ENCODE measurements at places on chromosomes 3 and 15. TPM values are rescaled to one million over a fixed set of nuclear protein-coding genes. Genes with fewer than 3 reads are reported as not detected.
A peak's percentile ranks its signal among the peaks of the same experiment; 100 is the strongest.

Gene UACA
- total RNA-seq: 41.8 TPM

Gene RTP4
- total RNA-seq: 3.5 TPM

DNA sequence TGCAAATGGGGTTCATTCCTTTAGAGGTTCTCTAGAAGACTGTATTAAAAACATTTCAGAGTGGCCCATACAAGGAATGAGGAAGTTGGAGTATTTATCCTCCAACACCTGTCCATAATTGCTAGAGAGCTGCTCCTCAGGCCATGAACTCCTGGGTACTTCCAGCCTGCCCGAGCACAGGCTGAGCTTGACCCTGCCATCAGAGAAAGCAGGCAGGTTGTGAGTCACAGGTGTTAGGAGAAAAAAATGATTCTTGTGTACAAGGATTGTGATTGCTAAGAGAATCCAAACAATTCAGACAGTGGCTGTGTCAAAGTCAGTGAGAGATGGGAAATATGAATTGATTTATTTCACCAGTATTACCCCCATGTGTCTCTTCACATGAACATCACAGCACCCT lies 156.8 kb upstream of the GADL1 start:
- DNase-seq: no peak
- H3K36me3 ChIP-seq: no peaks in the 10 kb centered on the region
- H3K27ac ChIP-seq: no peak overlapping the region
- no peaks in the 10 kb centered on the region for H3K27me3 ChIP-seq
- H3K4me1 ChIP-seq: no peaks in the 10 kb centered on the region
- no peak overlapping the region for H3K4me3 ChIP-seq

DNA sequence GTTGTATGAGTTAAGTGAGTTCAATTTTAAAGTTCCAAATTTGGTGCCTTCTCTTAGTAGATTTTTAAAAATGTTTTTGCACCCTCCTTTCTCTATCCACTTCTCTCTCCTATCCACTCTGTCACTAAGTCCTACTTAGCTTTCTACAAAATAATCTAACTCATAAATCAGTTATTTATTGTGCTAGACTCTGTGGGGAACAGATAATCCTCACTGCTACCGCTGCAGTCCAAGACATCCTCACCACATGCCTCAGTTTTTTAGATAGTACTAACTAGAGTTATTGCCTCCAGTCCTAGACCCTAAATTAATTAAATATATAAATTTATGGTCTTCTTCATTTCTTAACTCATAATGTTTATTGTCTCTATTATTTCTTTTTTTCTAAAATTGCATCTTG lies 576.3 kb downstream of the GRM7 start:
- no peak overlapping the region for H3K4me3 ChIP-seq
- H3K27me3 ChIP-seq: no peaks in the 10 kb centered on the region
- H3K4me1 ChIP-seq: no peaks in the 10 kb centered on the region

DNA sequence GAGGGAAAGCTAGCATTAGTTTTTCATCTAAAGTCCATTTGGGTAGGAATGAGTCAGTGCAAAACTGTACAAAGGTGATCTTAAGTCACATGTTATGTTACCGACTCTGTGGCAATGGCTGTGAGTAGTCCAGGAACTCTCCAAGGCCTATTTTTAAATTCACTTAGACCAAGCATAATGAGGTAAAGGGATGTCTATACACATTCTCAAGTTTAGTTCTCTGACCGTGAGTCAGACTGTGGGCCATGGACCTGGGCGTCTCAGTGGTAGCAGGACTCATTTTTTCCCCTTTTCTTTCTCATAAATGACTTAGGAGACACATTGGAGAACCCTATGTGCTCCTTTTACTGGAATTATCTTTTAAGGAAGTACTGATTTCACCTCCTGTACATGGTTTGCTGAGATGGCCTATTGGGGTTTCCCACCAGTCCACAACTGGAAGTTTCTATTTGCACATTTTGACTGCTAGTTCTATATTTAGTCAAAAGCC lies 488.7 kb upstream of the TPRG1 start:
- no peak for DNase-seq
- H3K27me3 ChIP-seq: no peaks in the 10 kb centered on the region
- H3K4me1 ChIP-seq: no peaks in the 10 kb centered on the region
- peak overlapping the region; percentile 23 for H3K27ac ChIP-seq
- H3K36me3 ChIP-seq: no peaks in the 10 kb centered on the region
- no peak overlapping the region for H3K4me3 ChIP-seq

GRCh38 chr15:58469432-58470353 lies 37.9 kb downstream of the LIPC start:
- no peak for DNase-seq
- H3K27ac ChIP-seq: no peak overlapping the region
- no peaks in the 10 kb centered on the region for H3K27me3 ChIP-seq
- no peak overlapping the region for H3K4me3 ChIP-seq

DNA sequence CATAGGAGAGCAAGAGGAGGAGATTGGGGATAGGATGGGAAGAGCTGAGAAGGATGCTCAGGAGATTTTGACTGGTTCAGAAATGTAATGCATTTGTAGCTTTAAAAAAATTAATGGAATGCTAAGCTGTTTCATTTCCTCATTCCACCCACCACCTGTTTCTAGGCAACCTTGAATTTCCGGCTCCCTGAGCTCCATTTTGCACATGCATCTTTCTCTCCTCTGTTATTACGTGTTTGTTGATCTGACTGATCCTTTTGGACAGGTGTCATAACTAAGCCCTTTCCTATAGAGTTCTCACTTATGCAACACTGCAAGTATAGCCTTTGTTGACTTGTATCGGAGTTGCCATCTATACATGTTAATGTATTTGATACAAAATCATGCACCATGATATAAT lies 4.3 kb downstream of the TMPRSS7 start:
- DNase-seq: no peak
- no peak overlapping the region for H3K4me3 ChIP-seq
- no peak overlapping the region for H3K27ac ChIP-seq

DNA sequence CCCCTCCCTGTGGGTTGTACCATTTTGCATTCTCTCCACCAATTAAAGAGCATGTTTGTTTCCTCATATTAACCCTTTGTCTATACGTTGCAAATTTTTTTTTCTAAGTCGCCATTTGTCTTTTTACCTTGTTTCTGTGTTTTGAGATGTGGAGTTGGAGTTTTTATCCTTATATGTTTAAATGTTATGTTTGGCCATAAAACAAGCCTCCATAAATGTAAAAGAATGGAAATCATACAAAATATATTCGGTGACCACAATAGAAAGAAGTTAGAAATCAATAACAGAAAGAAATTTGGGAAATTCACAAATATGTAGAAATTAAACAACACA lies 29.2 kb downstream of the LRRK1 start:
- no peaks in the 10 kb centered on the region for H3K36me3 ChIP-seq
- no peaks in the 10 kb centered on the region for H3K4me1 ChIP-seq
- no peak overlapping the region for H3K27ac ChIP-seq
- H3K4me3 ChIP-seq: no peak overlapping the region

DNA sequence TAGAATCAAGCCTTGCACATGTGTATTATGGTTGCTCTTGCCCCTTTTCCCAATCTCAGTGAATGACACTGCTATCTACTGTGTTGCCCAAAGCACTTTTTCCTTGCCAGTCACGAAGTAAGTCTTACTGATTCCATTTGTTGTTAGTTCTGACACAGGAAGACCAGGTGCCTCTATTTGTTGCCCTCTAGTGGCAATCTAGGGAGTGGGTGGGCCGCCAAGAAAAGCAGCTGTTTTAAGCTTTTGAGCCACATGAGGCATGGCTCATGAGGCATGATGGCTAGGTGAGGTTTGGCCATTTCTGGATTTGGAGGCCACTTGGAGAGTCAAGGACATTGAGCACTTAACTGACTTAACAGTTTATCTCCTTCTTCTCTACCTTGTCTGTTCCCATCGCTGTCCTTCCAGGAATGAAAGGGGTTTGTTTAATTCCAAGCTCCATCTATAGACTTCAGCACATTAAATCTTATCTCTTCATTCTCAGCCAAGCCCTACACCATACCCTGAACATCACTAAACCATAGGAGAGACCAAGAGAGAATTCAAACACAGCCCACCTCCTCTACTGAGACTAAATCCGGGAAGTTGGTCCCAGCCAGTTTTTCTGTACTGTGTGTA lies 103.1 kb downstream of the HCN4 start:
- H3K27ac ChIP-seq: no peak overlapping the region
- no peaks in the 10 kb centered on the region for H3K27me3 ChIP-seq
- no peak overlapping the region for H3K4me3 ChIP-seq
- no peaks in the 10 kb centered on the region for H3K36me3 ChIP-seq
- no peaks in the 10 kb centered on the region for H3K4me1 ChIP-seq

DNA sequence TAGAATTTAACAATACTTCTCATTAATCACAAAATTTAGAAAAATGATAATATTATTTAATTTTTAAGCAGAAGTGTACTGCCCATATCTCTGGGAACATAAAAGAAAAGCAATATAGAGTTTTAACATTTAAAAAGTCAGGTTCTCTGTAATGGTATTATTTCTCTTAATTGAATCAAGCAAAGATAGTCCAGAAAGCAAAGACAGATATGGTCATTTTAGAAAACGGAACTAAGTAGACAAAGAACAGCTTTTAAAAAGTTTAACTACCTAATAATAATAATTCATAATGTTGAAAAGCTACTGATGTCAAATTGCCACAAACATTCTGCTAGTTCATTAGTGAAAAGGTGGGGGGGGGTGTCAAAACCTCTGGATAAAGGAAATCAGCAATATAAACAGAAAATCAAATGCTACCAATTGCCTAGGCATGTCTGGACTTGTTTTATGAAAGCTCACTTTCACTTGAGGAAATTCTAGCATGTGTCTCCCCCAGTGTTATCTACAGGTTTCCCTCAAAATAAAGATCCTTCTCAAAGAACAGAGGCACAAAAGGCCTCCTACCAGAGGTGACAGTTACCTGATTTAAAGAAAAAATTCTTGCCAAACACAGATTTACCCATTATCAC lies 1.7 kb downstream of the ZMAT3 start:
- no peaks in the 10 kb centered on the region for H3K36me3 ChIP-seq
- H3K4me1 ChIP-seq: peaks cover 20% of the 10 kb centered on the region
- no peak overlapping the region for H3K4me3 ChIP-seq
- DNase-seq: no peak

Gene LRRC34
- total RNA-seq: not detected

DNA sequence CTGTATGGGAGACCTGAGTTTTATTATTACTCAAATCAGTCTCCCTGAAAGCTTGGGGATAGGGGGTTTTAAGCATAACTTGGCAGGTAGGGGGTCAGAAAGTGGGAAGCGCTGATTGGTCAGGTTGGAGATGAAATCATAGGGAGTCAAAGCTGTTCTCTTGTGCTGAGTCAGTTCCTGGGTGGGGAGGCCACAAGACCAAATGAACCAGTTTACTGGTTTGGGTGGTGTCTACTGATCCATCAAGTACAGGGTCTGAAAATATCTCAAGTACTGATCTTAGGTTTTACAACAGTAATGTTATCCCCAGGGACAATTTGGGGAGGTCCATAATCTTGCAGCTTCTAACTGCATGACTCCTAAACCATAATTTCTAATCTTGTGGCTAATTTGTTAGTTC lies 17.8 kb upstream of the IQCF6 start:
- H3K4me3 ChIP-seq: no peak overlapping the region
- H3K27me3 ChIP-seq: no peaks in the 10 kb centered on the region
- H3K27ac ChIP-seq: no peak overlapping the region
- H3K36me3 ChIP-seq: no peaks in the 10 kb centered on the region

Gene GPR149
- not detected for total RNA-seq

DNA sequence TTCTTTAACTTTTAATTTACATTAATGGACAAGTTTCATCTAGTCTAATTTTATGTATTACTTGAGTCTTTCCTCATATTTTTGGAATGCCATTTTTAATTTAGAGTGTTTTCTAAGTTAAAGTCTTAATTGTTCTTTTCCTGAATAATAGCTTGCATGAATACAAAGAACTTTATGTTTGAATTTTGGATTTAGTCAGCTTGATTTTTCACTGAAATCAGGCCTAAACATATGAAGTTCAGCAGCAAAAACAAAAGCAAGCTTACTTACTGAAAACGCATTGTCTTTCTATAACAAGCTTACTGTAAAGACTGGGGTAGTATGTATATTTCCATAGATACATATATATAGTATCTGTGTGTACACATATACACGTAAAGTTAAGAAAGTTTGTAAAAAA lies 126.0 kb downstream of the ZBTB20 start:
- no peak overlapping the region for H3K27ac ChIP-seq
- no peak overlapping the region for H3K4me3 ChIP-seq
- no peaks in the 10 kb centered on the region for H3K4me1 ChIP-seq
- no peaks in the 10 kb centered on the region for H3K36me3 ChIP-seq

- no peak for DNase-seq
- H3K36me3 ChIP-seq: no peaks in the 10 kb centered on the region
- H3K4me1 ChIP-seq: no peaks in the 10 kb centered on the region
- H3K4me3 ChIP-seq: no peak overlapping the region
- H3K27ac ChIP-seq: no peak overlapping the region
Observed at GRCh38 chr3:47747558-47747957, 34.1 kb downstream of the SMARCC1 start.

DNA sequence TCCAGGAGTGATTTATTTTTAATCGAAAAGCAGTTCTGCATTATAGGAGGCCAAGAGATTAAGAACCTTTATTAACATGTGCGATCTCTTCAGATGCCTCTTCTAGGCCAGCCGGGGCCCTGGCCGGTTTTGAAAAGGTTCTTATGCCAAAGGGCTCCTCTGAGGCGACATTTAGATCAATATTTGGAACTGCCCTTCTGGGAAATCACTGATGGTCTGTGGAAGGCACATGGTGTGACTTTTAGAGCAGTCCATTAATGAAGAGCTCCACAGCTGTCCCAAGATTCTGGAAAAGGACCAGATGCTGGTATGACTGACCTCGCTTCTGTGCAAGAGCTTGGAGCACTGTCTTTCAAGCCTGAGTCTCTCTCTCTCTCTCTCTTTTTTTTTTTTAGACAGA lies 19.7 kb downstream of the MGLL start:
- H3K4me1 ChIP-seq: no peaks in the 10 kb centered on the region
- H3K4me3 ChIP-seq: no peak overlapping the region
- no peaks in the 10 kb centered on the region for H3K27me3 ChIP-seq
- H3K36me3 ChIP-seq: no peaks in the 10 kb centered on the region

DNA sequence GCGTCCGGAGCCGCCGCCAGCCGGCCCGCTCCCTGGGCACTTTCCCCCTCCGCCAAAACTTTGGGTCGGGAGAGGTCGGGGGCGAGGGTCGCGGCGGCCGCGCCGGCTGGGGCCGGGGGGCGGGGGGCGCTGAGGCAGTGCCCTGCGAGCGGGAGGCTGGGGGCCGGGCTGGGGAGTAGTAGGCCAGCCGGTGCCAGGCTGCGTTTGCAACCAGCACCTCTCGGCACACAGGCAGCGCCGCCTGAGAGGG lies 452 bp downstream of the BBX start:
- peak; percentile 64 for DNase-seq
- no peaks in the 10 kb centered on the region for H3K27me3 ChIP-seq
- peaks cover 3% of the 10 kb centered on the region for H3K4me1 ChIP-seq
- H3K36me3 ChIP-seq: no peaks in the 10 kb centered on the region

Gene ZNF639
- total RNA-seq: 32.6 TPM

Gene BRK1
- 56.4 TPM for total RNA-seq

- H3K27me3 ChIP-seq: peaks cover 10% of the 10 kb centered on the region
- peaks cover 11% of the 10 kb centered on the region for H3K4me1 ChIP-seq
- no peaks in the 10 kb centered on the region for H3K36me3 ChIP-seq
- peak overlapping the region; percentile 3 for H3K27ac ChIP-seq
- peak; percentile 75 for DNase-seq
Observed at GRCh38 chr3:129003578-129004112, 2.5 kb downstream of the EFCC1 start.

Measured in Peyer's patch (tissue), 4 donors.